ENCODE measurements at places on chromosomes 6 and 20. TPM values are rescaled to one million over a fixed set of nuclear protein-coding genes. Genes with fewer than 3 reads are reported as not detected.
A peak's percentile ranks its signal among the peaks of the same experiment; 100 is the strongest.

- no peak for DNase-seq
Measured at GRCh38 chr20:17559338-17559737, 10.5 kb upstream of the DSTN start.

- DNase-seq = no peak
Measured at GRCh38 chr6:128311944-128312570, 208.3 kb downstream of the PTPRK start.

GRCh38 chr20:58075586-58076345 is 152.7 kb downstream of the ANKRD60 start:
- no peak for DNase-seq

GRCh38 chr6:25287941-25288340 is 8.8 kb downstream of the CARMIL1 start:
- no peak for DNase-seq

GRCh38 chr20:8076306-8077136 is 55.5 kb upstream of the PLCB1 start:
- DNase-seq = peak; percentile 25

DNA sequence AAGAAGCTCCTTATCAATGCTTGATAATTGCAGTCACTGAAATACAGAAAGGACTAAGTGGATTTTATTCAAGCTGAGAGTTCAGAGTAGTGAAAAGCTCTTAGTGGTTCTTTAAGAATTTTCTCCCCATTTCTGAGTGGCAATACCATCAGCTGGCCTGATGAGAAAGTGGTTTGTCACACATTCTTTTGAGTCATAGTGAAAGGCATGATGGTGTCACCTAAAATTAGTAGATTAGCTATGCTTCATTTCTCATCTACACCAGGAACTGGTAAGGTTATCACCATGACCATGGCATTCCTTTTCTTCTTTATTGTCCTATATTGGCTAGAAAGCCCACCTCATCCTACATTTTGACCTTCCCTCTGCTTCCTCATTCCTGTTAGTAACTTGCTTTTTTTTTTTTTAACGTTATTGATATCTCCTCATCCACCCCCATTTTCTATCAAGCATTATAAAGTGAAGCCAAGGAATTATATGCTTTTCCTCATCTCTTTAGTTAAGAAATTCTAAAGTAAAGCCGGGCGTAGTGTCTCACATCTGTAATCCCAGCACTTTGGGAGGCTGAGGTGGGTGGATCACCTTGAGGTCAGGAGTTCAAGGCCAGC is 67.4 kb upstream of the LOC128125822 start:
- DNase-seq = no peak

DNA sequence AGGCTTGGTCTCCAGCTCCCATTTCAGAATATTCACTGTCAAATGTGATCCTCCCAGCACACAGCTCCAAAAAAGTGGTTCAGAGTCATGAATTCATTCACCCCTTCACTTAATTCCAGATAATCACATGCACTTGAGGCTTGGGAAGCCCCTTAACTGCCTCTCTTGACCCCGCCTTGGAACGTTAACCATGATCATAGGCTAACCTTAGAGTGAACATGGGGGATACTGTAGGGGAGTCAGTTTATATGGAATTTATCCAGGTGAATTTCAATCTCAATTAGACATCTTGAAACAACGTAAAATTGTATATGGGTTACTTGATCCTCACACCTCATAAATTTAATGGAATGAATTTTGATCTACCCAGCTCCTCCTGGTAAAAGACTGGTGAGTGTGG is 346.8 kb upstream of the ARID1B start:
- no peak for DNase-seq

DNA sequence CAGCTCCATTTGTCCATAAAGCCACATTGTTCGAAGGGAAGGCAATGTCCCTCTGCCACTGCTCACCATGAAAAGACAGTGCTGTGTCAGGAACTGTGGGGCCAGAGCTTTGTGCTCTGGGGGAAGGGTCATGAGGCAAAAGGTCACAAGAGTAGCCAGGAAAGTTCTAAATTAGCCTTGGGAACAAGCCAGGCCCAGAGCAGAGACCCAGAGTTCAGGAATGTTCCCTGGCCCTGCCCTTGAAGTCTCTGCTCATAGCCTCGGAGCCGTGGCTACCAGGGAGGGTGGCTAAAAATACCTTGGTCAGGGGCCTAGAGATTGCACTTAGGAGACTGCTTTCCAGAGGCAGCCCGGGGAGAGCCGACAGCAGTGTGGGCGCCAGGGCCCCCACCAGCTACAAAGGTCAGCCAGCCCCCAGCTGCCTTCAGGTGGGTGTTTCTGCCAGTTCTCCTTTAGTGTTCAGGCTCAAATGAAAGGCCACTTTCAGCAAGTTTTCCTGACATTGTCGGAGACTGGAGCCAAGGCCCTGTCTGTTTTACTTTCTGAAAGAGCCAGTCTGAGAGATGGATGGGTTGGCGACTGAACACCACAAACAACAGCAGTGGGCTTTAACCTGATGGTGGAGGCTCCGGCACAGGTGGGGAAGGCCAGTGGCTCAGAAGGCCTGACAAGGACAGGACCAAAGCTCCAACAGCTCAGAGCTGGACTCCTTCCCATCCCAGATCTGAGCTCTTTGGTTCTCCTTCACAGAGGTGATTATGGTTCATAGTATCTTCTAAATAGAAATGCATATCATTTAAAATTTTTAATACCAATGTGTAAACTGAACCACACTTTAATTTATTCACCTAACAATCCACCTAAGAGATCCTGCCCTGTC is 76.2 kb downstream of the CDH26 start:
- peak; percentile 74 for DNase-seq

DNA sequence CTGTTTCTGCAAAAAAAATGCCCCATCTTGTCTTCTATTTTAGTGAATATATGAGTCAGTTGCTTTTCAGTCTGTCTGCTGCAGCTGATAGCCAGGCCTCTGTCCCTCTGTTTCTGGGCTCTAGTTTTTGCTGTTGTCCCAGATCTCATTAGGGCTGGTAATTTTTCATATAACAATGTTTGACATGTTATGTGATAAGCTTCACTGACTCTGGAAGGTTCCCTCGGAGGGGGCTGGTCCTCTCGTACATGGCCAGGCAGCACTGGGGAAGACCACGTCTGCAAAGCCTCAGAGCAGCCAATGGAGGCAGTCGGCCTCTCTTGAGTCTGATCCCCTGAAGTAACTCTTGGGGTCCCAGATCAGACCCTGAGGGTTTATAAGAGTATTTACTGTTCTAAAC is 223.8 kb downstream of the THBS2 start:
- no peak for DNase-seq

DNA sequence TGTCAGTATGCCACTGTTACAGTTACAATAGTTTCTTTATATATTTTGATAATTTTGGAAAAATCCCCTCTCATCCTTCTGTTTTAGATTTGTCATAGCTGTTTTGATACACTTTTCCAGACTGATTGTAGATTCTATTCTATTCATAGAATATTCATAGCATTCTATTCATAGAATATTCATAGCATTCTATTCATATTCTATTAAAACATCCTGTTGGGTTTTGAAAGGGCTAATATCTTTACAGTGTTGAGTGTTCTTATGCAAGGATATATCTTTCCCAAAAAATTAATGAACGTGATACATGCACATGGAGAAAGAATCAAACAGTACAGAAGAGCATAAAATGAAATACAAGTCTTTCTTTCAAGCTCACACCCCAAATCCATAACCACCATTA is 38.0 kb downstream of the MACROD2 start:
- no peak for DNase-seq

- DNase-seq = no peak
Measured at GRCh38 chr20:33709398-33709797, 10.7 kb downstream of the PXMP4 start.

DNA sequence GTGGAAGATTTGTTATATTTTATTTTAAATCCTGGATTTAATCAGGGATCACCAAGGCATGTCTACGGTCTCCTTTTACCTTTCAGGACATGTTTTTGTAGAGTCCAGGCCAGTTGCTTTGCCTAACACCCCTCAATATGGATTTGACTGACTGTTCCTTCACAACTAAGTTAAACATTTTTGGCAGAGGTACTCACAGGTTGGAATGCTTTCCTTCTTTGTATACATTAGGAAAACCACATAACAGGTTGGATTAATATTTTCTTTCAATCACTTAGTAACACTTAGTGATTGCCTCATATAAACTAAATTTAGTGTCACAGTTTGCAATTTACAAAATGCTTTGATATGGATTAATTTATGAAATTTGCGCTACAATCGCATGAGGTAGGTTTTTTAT is 64.5 kb downstream of the IPCEF1 start:
- no peak for DNase-seq

GRCh38 chr6:142087950-142088857 is 44.5 kb upstream of the GJE1 start:
- no peak for DNase-seq

DNA sequence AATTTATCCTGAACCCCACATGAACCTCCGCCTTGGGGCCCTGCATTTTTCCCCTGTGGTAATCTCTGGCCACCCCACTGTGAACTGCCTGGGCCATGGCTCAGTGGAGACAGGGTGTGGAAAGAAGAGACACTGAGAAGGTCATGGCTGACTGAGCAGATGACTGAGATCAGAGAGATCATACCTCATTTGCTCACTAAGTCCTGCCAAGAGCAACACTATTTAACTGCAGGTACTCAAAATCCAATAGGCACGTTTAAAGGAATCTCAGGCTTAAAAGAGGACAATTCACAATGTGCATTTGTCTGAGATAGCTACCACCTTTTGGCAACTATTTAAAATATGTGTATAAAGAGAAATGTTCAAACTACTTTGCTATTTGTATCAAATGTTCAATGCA is 305.0 kb downstream of the GMDS start:
- DNase-seq = no peak

DNA sequence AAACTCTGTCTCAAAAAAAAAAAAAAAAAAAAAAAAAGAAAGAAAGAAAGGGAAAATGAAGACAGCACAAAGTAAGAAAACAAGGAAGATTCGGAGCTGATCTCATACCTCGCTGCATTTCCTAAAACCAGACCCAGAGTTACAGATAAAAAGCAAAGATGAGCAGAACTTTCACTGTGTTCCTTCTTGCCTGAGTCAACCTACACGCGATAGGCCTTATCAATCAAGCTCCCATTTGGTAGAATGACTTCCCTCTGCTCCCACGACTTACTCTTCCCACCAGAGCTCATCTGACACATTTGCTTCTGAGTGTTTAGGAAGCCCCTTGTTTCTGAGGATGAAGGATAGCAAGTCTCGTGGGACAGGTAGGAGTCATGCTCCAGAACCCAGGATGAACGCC is 302.9 kb downstream of the TFAP2A start:
- DNase-seq = no peak

DNA sequence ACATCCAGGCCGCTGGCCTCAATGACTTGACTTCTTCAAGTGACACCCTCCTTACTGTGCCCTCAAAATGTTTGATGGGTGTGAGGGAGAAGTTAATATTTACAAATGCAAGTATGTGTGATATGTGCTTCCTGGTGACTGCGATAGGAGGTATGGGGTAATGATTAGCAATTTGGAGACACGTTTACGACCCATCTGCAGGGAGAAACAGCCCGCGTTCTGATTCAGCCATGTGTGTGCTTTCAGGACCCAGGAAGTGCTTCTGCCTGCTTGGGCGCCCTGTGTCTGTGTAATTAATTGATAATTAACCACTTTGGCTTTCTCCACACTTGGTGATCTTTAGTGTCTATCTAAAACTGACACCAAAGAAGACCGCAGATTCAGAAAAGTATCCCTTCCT is 25.0 kb downstream of the SIRPA start:
- no peak for DNase-seq

DNA sequence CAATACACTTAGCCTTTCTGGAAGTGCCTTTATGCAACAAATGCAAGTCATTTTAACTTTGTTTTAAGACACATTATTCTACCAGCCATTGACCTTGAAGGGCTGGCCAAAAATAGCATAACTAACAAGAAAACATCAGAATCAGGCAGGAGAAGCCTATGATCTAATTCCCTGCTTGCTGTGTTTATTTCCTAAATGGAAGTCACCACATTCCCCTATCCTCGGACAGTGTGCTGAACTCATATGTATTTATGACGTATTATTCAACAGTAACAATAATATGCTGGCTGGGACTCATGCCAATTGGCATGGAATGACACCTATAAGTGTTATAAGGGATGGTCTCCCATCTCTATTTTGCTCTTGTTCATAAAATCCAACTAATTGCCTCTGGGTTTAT is 140.7 kb downstream of the MAP3K7 start:
- DNase-seq = no peak

DNA sequence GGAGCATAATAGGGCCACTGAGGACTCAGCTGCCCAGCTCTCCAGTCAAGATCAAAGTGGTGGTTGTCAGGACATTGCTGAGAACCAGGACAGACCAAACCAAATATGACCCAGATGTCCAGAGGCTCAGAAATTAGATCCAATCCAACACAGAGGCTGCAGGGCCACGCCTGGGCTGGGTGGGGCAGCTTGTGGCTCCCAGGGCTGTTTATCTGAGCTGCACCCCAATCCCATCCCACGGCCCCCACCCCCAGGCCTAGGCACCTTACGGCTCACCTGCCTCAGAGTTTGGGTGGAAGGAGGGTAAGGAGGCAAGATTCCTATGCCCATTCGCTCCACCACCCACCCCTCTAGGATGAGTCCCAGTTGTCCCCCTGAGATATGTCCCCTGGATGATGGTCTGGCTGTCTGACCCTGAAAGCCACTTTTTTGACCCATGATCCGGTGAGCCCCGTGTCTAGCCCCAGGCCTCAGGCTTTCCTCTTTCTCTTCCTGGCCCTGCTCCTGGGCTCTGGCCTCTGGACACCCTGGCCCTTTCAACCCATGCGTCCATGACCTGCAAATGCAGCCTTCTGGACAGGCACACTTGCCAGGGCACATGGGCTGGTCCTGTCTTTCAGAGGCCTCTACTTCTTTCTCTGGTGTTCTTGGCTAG is 40.0 kb downstream of the CPXM1 start:
- DNase-seq = no peak

DNA sequence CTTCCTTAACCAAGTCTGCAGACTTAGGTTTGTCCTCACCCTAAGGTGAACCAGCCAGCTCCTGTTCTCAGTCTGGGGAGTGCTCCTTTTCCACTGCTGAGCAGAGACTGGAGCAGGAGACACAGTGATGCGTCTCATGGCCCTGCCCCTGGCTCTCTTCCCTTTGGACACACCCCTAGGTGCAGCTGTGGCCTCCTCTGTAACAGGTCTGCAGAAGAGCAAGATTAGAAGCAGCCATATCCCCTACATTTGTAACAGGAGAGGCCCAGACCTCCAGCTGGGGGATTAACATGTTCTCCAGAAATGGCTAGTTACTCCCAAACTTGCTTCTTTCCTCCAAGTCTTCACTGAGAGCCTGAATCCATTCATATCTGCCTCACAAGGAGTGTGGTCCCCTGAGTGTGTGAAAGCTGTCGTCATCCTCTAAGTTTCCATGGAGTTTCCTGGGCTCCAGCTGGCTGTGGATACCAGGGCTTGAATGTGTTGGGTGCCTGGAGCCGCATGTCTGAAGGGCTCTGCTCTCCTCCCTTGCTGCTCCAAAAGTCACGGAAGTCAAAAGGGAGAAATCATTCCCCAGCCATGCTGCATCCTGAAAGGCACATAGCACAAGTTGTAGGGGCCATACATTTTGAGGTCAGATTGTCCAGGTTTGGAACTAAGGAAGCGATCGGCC is 57.7 kb downstream of the PPP1R14C start:
- no peak for DNase-seq

TFAP2C gene
- 0.22 TPM for total RNA-seq

OR2H2 gene
- not detected for total RNA-seq

CRYBG1 gene
- 1.8 TPM for total RNA-seq

SLC35D3 gene
- total RNA-seq = not detected

EYA2 gene
- 1.5 TPM for total RNA-seq

DNAAF9 gene
- total RNA-seq = 22.1 TPM

SMLR1 gene
- not detected for total RNA-seq

ZKSCAN8 gene
- 12.7 TPM for total RNA-seq

HSPA12B gene
- 17.5 TPM for total RNA-seq

RAET1E gene
- 0.27 TPM for total RNA-seq

BTN2A1 gene
- total RNA-seq = 14.5 TPM
